Dorsolateral prefrontal cortex (tissue), 122 donors: ENCODE measurements at places on chromosomes 7 and 10.

- no peak for DNase-seq
Observed at GRCh38 chr7:47492716-47493325, 89.1 kb downstream of the TNS3 start.

GRCh38 chr10:101573885-101574753 lies 13.9 kb downstream of the POLL start:
- no peak for DNase-seq

- DNase-seq = no peak
Observed at GRCh38 chr7:108497082-108497725, 28.7 kb downstream of the PNPLA8 start.

DNA sequence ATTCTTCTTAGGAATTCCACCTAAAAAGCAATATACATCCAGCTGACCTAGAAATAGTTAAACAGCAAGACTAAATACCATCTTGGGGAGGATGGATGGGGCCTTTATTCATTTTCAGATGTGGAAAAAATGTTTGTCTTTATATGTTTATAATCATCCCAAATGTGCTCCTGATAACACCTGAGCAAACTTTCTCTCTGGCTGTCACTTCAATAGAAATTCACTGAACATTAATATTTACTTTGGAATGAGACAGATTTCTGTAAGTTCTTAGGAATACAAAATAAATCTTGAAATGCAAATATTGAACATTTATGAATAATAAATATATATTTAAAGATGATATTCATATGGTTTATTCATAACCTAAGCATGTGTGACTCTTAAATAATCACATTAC lies 185.4 kb downstream of the DGKB start:
- DNase-seq = no peak

DNA sequence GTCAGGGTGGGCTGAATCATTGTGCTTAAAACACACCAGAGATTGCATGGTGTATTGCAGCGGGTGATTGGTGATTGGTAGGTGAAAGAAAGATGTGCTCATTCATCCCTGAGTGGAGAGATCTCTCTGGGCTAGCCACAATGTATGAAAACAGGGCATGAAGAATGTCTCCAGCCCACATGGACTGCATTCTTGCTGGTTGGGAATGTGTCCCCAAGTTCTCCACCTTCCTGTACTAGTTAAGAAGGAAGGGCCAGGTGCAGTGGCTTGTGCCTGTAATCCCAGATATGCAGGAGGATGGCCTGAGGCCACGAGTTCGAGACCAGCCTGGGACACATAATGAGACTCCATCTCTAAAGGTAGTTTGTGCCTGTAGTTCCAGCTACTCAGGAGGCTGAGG lies 113.8 kb upstream of the LANCL2 start:
- no peak for DNase-seq

- no peak for DNase-seq
Observed at GRCh38 chr10:68666280-68666760, 54.7 kb upstream of the CCAR1 start.

DNA sequence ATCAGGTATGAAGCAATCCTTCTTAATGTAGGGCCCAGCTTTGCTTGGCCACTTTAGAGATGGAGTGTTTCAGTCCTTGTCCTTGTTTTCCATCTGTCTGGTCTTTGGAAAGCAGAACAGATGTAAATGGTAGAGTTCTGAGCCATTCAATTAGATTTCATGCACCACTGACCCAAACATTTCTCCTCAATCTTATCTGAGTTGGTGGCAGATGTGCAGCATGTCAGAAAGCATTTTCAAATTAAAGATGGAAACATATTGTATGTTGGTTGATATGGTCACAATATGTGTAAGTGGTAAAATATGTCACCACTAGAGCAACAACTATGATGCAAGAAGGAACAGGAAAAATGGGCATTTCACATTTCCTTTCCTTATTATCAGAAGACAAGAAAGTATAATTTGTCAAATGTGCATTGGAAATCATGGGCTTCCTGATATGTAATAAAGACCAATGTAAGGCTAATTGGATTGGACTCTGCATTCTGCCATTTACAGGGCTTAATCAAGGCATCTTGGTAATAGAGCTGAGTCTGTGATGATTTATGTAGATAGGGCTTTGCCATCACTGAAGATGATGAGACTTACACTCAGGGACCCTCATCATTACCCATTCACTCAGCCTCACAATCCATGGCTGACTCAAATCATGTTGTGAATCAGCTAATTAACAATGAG lies 750.7 kb downstream of the NRG3 start:
- no peak for DNase-seq

DNA sequence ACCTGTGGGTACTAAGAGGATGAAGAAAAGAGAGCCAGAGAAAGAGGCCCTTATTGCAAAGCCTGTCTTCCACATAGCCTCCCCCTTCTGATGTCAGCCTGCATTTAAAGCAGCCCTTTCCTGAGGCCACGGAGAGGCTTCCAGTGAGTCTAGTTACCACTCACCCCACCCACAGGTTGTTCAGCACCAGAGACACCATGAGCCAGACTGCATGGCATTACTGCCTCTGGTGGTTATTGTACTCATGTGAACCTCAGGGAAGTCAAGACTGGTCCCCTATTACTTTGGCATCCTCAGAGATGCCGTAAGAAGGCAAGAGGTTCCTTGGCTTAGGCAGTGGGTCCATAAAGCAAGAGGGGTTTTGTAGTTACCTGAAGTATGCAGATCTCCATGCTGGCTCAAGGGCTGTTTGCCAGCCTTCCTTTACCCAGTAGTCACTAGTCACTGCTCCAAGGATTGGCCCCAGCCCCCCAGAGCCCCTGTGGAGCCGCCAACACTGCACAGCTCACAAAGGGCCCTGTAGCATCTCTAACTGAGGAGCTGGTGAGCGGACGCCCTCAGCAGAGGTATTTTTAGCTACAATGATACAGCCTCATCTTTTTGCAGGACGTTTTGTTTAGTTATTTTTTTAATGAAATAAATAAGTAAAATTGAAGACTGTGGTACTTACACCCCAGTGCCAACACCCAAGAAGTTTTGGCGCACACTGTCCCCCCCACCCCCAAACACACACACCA lies 20.7 kb downstream of the LRRC4 start:
- DNase-seq = no peak

DNA sequence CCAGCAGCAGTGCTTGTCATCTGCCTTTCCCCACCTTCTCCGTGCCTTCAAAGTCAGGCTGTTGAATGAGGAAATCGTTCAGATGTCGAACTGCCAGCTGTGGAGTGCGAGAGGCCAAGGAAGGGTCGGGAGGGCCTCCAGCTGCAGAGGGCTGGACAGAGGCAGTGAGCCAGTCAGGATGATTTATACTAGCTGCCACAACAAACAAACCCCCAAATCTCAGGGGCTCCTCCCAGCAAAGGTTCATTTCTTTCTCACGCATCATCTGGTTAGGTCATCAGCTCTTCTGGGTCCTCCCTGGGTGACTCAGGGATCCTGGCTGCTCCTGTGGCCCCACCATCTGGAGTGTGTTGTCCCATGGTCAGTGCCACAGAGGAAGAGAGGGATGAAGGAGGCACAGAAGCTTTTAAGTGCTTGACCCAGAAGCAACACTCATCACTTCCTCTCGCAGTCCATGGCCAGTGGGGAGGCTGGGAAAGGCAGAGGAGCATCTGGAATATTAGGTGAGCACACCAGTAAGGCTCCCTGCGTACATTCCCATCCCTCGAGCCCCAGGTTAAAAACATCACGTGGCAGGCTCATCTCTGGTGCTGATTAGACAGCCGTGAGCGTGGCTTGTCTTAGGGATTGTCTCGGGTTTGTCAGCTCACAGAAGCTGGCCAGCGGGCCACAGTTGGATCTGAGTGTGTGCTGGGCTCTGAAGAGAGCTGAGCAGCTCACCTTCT lies 140.7 kb downstream of the RGS10 start:
- DNase-seq = no peak

DNA sequence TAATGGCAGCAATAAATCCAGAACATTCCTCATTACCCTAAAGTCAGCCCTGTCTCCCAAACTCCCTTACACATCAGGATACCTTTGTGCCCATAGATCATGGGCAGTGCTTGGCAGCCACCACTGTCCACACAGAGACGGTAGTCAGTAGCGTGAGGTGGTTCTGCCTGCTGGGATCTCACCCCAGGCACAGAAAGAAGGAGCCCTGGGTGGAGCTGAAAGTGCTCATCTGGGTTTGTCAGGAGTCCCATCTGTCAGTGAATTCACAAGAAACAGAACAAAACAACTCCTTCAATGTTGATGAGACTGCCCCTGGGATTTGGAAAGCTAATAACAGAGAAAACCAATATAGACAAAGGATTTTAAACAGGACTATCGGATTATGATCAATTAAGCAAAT lies 90.2 kb upstream of the PRSS58 start:
- no peak for DNase-seq
